ENCODE measurements at places on chromosomes 12 and 14.

GRCh38 chr12:12439636-12440035 lies 82.8 kb downstream of the BORCS5 start:
- no peak for DNase-seq

DNA sequence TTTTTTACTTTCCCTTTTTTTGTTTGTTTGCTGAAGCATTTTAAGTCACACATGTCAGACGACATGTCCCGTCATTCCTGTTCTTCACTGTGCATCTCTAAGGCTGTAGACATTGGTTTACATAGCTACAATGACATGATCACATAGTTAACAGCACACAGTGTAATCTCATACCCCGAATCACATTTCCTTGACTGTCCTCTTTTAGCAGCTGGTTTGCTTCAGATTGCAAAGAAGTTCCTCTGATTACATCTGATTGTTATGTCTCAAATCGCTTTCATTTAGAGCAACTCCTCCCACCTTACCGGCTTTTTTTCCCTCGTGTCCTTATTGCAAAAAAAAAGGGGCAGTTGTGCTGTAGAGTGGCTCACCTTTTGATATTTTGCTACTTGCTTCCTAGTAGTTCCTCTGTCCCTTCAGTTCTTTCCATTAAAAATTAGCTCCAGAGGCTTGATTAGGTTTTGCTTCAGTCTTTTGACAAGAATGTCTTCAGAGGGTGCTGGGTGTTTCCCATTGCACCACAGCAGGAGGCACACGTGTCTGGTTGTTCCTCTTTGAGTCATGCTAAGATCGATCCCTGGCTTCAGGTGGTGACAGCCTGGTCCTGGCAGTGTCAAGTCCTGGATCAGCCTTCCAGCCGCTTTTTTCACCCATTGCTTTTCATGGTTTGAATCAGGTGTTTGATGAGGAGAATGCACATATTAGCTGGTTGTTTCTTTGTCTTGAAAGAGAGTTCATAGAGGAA lies 35.0 kb downstream of the ZNF664 start:
- no peak for DNase-seq

GRCh38 chr12:89765959-89766824 lies 57.6 kb upstream of the ATP2B1 start:
- no peak for DNase-seq

DNA sequence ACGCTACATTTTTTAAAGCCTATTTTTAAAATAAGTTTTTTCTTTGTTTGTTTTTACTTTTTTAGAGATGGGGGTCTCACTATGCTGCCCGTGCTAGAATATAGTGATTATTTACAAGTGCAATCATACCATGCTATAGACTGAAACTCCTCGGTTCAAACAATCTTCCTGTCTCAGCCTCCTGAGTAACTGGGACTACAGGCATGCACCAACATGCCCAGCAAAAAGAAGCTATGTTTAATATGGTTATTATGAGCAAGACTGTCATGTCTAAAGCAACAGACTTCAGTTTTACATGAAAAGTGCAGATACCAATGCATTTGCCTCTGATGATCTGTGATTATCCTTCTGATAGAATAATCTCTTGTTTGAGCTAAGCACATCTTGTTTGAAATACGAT lies 45.6 kb upstream of the SGPP1 start:
- DNase-seq: no peak

- no peak for DNase-seq
Observed at GRCh38 chr12:22677781-22678574, 53.0 kb downstream of the ETNK1 start.

- no peak for DNase-seq
Observed at GRCh38 chr12:123726244-123726643, 14.1 kb downstream of the ATP6V0A2 start.

DNA sequence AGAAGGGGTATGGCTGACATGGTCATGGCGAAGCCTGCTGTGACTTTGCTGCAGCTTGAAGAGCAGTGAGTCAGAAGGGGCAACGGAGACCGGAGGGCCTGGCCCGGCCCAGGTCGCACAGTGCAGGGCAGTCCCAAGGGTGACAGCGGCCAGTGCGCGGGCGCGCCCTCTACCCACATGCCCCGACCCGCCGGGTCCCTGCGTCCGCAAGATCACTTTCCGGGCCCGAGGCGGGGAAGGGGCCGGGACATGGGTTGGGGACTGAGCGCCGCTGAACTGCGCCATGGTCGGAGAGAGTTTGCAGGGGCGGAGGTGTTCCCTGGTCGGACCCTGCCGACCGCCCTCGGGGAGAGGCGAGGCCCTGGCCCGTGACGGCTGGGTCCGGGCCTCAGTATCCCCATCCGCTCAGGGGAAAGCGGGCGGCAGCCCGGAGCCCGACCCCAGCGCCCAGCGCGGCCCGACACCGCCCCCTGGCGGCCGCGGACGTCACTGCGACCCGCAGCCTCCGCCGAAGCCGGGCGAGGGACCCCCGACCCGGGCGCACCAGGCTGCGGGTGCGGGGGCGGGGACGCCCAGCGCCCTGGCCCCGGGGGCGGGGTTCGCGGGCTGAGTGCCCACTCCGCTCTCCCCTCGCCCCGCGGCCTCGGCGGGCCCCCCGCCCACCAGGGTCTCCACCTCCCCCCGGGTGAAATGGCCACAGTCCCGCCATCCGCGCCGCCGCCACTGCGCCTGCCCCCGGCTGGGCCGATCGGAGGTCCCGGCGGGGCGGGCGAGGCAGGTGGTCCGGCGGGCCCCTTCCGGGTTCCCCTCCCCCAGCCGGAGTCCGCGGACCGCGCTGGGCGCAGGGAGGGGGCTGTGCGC lies 7.2 kb upstream of the ANKRD9 start:
- DNase-seq: peak; percentile 86

GRCh38 chr14:21334202-21334906 lies 49.5 kb downstream of the SUPT16H start:
- no peak for DNase-seq

DNA sequence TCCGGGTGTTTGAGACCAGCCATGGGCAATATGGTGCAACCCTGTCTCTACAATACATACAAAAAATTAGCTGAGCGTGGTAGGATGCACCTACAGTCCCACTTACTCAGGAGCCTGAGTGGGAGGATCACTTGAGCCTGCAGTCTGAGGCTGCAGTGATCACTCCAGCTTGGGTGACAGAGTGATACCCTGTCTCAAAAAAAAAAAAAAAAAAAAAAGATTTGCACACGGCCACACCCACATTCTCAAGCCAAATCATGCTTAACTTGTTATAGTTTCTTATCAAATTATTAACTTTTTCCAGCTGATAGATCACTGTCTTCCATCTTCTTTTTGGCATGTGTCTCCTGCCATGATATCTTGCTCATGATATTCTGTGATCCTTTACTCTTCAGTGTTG lies 6.8 kb downstream of the DRAM1 start:
- DNase-seq: no peak

- peak; percentile 83 for DNase-seq
Observed at GRCh38 chr12:39145175-39145999, 240.0 kb upstream of the CPNE8 start.

DNA sequence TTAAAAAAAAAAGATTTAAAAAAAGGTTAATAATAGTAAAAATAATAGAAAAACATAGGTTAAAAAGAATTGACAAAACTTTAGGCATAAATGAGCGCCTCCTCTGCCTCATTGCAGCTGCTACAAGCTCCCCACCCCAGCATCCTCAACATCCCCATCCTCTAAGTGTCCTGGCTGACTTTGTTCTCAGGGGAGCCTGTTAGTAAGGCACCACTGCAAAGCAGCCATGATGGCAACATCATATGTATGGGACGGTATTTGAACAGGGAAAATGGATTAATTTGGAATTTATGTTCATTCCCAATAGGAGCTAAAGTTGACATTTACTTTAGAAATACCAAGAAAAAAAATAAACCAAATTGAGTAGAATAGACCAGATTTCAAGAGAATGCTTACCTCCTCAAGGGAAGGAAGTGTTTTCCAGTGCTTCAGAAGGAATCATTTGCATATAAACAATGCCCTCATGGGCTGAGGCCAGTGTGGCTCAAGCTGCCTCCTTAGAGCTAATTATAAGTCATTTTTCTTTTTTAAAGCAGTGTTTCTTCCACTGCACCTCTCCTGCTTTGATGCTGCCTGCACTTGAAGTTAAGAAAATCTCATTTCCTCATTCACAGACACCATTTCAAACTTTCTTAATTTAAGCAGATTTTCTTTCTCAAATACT lies 59.6 kb downstream of the DACT1 start:
- DNase-seq: no peak

DNA sequence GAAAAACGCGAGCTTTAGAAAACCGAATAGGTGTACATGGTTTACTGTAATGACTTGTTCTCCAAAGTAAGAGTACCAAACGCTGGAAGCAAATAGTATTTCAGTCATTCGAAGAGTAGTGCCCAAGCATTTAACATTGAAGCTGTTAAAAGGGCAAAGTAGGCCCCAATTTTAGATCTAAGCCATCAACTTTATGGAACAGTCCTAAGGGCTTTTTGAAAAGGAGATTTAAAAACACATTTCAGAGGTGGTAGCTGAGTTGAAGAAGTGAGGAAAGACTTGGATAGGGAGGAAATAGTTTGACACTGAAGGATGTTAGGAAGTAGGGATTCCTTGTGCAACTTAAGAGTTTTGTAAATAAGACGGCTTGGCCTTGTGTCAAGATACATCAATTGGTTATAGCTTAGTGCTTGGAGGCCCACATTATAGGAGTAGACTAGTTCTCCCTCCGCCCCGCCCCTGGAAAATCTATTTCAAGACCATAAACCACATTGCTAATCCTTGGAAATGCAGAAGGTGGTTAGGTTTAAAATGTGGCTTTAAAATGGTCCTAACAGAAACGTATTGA lies 783 bp upstream of the TUBA1B start:
- no peak for DNase-seq

GRCh38 chr12:70590051-70590450 lies 47.2 kb downstream of the PTPRB start:
- peak; percentile 79 for DNase-seq

- no peak for DNase-seq
Observed at GRCh38 chr12:15732341-15733061, 56.7 kb downstream of the EPS8 start.

- DNase-seq: no peak
Observed at GRCh38 chr12:4530160-4530559, 8.5 kb upstream of the RAD51AP1 start.

DNA sequence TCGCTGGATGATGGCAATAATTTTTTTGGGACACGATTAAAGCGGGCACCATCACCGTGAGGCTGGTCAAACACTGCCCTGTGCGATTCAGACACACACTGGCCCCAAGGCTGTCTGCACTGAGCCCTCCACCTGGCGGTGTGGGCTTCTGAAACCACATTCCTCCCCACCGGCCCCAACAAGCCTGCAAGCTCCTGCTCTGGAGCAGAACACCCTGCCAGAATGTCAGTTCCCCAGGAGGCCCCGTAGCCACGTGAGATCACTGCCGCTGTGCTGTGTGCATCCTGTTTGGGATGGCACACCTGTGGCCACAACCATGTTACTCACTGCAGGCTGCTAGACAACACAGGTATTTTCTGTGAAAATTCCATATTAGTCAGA lies 7.9 kb downstream of the GSC start:
- no peak for DNase-seq

GRCh38 chr14:102838501-102838900 lies 61.3 kb downstream of the TRAF3 start:
- no peak for DNase-seq

GRCh38 chr14:101504096-101504948 lies 57.0 kb upstream of the DIO3 start:
- peak; percentile 12 for DNase-seq

- no peak for DNase-seq
Observed at GRCh38 chr12:52771088-52771487, 6.1 kb downstream of the KRT76 start.

- DNase-seq: no peak
Observed at GRCh38 chr14:90677484-90678050, 138.7 kb downstream of the TTC7B start.

DNA sequence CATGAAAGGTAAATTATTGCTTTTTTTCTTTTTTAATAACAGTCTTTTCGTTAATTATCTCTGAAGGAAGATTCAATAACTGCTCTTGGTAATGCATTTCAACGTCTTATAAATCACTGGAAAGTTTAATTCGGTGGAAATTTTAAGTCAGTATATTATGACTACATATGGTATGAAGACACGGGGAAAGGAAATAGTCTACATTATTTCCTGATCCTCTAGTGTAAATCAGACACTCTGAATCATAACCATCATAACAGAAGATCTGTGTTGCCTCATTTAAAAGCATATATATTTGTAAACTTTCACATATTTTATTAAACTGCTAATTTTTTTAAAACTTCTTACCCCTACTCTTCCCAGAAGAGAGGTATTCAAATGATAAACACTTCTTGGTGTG lies 53.7 kb downstream of the EFCAB11 start:
- no peak for DNase-seq

DNA sequence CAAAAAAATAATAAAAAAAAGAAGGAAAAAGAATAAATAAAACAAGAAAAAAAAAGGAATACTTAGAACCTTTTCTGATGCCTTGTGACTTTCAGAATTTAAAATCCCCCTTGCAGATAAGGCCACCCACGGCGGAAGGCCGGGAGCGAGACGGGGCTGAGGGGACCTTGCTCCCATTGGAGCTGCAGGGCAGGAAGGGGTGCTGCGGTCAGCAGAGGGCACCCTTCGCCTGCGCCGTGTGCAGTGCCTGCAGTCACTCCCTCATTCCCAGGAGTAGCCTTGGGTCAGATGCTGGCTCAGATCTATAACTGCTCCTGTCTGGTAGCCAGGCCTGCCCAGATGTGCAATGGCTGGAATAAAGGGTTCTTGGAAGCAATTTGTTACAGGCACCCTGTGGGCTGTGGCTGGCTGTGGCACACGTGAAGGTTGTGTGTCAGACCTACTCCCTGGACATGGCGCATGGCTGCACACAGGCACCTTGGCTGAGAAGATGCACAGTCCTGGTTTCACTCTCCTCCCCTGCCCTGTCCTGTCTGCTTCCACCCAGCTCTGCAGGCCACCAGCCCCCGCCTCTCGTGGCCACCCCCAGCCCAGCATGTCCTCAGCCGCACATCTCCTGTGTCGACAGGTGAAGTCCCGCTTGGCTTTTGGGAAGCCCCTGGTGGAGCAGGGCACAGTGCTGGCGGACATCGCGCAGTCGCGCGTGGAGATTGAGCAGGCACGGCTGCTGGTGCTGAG lies 13.4 kb upstream of the ALDH2 start:
- DNase-seq: peak; percentile 79

GRCh38 chr12:32083489-32083888 lies 23.2 kb upstream of the BICD1 start:
- no peak for DNase-seq

DNA sequence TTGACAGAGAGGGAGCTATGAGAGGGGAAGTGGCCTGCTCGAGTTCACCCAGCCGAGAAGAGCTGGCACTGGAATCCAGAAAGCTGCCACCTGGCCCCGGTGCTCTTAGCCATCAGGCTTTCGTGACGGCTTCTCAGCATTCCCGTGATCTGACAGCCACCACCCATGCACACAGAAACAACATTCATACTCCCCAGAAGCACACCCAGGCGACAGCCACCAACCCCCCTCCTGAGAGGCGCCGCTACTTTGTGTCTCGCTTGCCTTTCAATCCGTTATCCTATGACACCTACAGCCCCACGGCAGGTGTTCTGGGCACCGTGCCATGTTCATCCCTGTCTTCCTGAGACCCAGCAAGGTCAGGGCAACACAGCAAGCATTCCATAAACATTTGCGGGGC lies 31.4 kb downstream of the PSMC1 start:
- DNase-seq: no peak

GRCh38 chr14:53778263-53778662 lies 178.4 kb downstream of the BMP4 start:
- DNase-seq: no peak

GRCh38 chr12:46332260-46332659 lies 40.3 kb downstream of the SLC38A2 start:
- no peak for DNase-seq
